ENCODE measurements at places on chromosomes 6 and 20.

DNA sequence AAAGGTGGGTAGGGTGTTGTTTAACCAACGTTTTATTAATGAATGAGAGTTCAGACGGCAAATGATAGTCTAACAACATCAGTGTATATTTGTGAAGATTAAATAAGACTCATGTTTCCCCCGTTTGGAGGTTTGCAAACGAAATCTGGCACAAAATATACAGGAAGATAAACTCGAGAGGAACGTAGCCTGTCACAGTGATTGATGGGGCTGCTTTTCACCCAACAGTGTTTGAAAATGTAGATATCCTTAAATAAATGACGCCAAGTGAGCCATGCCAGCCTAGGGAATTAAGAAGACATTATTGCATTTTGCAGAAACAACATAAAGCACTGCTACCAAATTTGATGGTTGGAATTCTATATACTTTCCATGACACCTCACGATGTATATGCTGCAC lies 696.5 kb upstream of the FLRT3 start:
- no peak for DNase-seq

- DNase-seq, result peak; percentile 65
Measured at GRCh38 chr6:42720739-42721138, 1.7 kb downstream of the PRPH2 start.

- DNase-seq, result no peak
Measured at GRCh38 chr6:46407776-46408530, 83.3 kb downstream of the RCAN2 start.

DNA sequence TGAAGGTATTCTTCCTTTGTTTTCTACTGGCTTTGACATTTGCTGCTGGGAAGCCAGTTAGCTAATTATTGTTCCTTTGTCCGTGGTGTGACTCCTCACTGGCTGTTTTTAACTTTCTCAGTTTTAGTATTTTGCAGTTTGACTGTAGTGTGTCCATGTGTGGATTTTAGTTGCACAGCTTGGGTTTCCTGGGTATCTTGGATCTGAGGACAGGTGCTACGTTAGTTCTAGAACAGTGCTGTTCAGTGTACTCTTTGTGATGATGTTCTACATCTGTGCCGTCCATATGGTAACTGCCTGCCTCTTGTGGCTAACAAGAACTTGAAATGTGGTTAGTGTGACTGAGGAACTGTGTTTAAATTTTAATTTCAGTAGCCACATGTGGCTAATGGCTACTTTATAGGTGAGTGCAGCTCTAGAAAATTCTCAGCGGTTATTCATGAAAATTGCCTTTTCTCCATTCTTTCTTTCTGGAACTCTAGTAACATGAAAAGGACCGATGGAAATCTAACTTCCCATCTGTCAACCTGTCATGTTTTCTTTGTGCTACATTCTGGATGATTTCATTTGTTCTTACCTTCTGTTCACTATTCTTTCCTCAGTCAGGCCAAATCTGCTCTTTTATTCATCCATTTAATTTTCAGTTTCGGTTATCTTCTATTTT lies 7.4 kb downstream of the SNX9 start:
- DNase-seq, result no peak

GRCh38 chr6:151205721-151206600 lies 33.8 kb upstream of the AKAP12 start:
- no peak for DNase-seq

DNA sequence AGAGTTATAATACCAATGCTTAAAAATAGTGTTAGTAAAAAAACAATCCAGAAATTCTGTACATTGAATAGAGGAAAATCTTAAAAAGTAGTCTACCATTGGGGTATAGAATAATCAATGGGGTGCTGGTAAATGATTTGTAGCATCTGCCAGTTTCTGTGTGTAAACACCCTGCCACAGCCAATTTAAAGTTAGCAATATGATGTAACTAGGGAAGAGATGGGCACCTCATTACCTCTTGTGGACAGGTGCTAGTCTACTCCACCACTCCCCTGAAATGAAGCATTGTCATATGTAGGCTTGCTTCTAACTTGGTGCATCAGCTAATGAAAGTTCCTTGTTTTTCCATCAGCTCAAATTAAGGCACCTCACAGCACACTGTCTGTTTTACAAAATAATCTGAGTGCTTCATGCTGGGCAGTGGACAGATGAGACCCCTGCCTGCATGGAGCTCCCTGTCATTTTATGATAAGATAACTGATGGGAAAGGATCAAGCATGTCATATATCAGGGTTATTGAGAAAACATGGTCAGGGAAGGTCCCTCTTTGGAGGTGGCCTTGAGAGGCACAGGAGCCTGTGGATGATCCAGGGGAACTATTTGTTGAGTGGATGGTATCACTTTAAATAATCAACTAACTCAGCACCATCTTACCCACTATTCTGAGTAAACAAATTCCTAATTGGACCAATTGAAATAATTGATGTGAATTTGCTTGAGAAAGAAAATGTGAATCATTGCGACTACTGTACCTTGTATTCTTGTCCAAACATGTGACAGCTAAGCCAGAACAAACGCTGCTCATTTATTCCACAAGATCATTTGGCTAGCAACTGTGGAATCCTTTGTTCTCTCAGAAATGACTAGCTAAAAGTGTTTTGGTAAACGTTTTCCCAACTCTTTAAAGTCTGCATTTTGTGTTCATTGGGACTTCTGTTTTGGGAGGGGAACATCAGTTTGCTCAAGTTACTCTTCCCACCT lies 45.9 kb upstream of the CSE1L start:
- no peak for DNase-seq

All from iris pigment epithelial cell (primary cell).